ENCODE measurements at places on chromosomes 6 and 20.
A peak's percentile ranks its signal among the peaks of the same experiment; 100 is the strongest.

DNA sequence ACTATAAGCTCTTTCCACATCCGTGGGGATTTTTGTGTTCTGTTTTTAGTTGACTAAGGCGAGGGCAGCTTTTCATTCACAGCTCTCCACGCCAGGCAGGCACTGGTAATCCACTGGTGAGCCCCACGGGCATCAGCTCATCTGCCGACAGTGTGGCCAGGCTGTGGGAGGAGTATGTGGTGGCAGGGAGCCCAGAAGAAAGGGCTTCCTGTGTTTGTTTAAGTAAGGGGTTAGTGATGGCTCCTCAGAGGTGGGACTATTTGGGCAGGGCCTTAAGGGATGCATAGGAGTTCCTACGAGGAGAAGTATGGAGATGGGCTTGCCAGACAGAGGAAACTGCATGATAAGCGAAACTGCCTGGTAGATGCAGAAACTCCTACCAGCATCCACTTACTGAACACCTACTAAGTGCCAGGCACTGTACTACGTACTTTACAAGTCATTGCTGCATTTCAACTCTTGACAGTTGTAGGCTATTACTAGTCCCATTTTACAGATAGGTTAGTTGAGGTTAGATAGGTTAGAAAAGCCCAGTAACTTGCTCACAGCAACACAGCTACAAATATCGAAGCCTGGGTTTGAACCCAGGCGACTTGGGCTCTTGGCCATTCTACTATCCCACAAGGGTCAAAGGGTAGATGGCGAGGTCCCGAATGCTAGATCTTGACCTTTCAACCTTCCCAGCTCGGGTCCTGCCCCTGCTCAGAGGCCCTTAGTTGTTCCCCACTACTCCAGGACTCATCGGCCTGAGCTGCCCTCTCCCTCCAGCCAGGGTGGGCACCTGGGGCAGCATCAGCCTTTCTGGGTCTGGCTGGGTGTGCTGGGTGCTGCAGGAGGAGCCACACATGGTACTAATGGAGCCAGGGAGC is 55.1 kb downstream of the CEBPB start:
- DNase-seq = no peak

- no peak for DNase-seq
These were observed 9.2 kb downstream of the KCNG1 start for GRCh38 chr20:51013577-51014330.

GRCh38 chr6:88124925-88125557 is 41.1 kb downstream of the CNR1 start:
- DNase-seq = no peak

- DNase-seq = no peak
These were observed 67.7 kb downstream of the AK9 start for GRCh38 chr6:109623288-109623687.

DNA sequence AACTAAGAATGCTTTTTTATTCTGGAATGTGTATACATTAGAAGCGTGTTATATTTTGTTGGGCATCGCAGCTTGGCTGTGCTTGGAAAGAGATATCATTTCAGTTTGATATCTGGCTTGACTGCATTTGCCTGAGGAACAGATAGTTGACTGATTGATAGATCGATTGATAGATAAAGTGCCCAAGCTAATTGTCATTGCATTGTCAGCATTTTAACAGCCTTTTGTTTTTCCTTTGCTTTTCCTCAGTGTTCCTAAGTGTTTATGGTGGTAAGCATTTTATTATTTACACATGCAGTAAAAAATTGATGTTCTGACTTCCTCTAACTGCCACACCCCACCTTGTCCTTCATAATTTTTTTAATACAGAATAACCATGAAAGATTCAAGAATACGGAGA is 180.9 kb upstream of the GRIK2 start:
- no peak for DNase-seq

- DNase-seq = no peak
These were observed 22.4 kb upstream of the SLC9A8 start for GRCh38 chr20:49790077-49790798.

DNA sequence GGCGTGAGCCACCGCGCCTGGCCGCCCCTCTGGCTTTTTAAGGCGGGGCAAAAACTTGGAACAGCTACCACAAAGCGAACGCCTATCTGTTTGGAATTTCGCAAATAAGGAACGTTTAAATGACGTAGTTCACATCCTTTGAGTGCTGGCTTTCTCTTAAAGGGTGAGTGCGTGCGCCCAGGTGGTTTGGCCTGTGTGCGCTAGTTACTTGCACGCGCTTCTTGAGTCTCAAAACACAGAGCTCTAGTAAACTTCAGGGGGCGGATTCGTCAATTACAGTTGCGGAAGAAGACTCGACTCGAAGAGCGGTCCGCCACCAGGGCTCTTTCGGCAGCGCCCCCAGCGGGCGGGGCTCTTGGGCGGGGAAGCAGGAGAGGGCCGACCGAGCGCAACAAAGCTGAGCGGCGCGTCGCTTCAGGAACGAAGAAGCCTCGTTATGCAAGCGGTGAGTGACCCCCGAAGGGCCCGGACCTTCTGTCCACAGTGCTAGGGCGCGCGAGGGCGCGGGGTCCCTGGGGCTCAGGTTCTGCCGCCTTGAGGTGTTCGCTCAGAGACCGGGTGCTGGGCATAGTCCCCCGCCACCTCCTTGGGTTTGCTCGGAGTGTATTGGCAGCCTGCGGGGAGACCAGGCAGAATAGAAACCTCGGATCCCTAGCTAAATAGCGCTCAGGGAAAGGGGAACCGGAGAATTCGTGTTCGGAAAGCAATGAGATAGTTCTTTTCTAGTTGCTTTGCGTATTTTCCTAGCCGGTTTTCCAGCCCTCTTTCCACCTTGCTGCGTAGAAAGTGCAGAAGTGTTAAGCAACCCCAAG is at the start of gene SYCP2L:
TSS of gene SYCP2L (plus strand) at position 362 of the 812 bp plus-strand sequence. CDS start at position 437, 75 bp downstream.
- DNase-seq = no peak

- no peak for DNase-seq
These were observed 22.8 kb upstream of the CCN6 start for GRCh38 chr6:112030961-112031660.

DNA sequence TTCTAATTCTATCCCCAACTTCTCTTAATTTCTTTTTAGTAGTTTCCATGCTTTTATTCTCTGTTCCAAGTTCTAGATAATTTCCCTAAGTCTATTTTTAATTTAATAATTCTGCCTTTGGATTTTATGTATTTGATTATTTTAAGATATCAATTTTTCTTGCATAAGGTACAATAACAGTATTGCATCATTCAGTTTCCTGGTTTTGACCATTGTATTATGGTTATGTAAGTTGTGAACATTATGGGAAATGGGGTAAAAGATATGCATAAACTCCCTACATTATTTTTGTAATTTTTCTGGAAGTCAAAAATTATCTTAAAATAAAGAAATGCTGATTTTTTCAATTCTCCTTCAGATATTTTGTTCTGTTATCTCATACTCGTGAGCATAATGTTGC is 21.1 kb upstream of the CENPW start:
- no peak for DNase-seq

DNA sequence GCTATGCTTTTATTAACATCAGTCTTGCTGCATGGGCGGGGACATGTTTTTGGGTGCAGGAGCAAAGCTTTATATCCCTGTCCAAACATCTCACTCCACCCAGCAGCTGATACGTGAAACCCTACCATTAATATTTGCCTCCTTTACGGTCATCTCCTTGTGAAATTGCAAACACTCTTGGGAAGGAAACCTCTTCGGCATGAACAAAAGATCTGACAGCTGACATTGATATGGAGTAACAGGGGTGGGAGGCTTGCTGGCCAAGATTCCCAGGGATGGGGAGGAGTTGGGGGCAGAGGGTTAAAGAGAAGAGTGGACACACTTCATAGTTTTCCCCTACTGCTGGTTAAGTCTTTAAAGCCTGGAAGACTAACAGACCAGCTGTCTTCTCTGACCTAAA is 22.2 kb upstream of the VEGFA start:
- DNase-seq = no peak

- peak; percentile 37 for DNase-seq
These were observed 31.7 kb downstream of the FOXC1 start for GRCh38 chr6:1641343-1641885.

- DNase-seq = peak; percentile 69
These were observed 19.1 kb upstream of the CHMP4B start for GRCh38 chr20:33791959-33792597.

DNA sequence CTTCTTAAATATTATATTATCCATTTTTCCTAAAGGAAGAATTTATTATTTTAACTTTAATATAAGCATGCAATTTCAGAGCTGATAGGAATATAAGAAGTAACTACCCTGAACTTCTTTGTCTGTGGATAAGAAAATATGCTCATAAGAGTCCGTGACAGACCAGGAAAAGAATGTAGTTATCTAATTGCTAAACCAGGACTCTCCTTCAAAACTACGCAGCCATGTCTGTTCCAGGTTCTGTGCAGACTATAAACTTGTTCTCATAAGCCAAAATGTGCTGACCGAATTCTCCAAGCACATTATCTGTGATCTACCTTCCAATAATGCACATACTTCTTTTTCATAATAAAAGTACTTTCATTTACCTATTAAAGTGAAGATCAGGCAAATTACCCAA is 116.5 kb downstream of the TRDN start:
- DNase-seq = no peak

DNA sequence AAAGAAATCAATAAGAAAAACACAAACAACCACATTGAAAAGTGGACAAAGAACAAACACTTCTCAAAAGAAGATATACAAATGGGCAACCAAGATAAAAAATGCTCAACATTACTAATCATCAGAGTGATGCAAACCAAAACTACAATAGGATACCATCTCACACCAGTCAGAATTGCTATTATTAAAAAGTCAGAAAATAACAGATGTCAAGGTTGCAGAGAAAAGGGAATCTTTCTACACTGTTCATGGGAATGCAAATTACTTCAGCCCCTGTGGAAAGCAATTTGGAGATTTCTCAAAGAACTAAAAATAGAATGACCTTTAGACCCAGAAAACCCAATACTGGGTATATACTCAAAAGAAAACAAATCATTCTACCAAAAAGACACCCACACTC is 29.8 kb downstream of the KIF6 start:
- DNase-seq = no peak

GRCh38 chr6:25537349-25538018 is 114.5 kb upstream of the SCGN start:
- DNase-seq = no peak

- DNase-seq = no peak
These were observed 66.4 kb downstream of the MDGA1 start for GRCh38 chr6:37631295-37631694.

DNA sequence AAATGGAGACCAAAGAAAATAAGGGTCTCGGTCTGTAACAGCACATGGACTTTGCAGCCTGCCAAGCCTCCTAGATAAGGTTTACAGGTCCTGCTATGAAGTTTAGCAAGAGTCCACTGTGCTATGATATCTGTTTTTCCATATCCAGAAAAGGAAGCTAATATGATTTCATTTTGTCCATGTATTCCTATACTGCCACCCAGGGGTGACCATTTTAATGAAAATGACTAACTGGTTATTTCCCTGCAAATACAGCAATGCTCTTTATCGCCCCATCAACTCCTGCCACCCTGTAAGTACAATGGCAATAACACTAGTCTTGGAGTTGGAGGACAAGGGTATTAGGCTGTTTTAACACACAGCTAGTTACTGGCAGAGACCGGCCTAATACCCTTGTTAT is 115.2 kb upstream of the GLP1R start:
- DNase-seq = no peak

DNA sequence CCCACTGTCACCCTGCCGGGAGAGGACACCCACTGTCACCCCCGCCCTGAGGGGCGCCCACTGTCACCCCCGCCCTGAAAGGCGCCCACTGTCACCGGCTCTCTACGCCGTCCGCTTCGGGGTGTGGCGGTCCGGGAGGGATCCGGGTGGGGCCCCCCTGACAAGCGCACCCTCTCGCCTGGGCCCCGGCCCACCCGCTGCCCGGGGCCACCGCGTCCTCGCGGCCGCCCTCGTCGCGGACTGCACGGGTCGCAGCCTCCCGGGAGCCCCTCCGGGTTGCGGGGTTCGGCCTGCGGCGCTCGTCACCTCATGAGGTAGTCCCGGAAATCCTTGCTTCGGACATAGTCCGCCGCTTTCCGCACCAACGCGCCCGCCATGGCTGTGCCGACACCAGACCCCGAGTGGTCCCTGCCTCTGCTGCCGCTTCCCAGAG is 224 bp downstream of the MPC1 start:
- DNase-seq = no peak

DNA sequence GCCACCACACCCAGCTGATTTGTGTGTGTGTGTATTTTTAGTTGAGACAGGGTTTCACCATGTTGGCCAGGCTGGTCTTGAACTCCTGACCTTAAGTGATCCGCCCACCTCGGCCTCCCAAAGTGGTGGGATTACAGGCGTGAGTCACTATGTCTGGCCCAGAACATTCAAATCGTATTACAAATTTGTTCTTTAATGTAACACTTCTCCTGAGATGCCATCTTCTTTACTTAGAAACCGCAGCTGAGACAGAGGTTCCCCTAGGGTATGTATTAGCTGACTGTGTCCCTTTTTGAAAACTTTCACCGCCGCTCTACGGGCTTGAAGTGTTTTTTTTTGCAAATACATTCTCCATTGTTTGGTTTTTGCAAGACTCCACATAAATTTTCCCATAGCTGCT is 62.6 kb downstream of the TOX2 start:
- DNase-seq = no peak

DNA sequence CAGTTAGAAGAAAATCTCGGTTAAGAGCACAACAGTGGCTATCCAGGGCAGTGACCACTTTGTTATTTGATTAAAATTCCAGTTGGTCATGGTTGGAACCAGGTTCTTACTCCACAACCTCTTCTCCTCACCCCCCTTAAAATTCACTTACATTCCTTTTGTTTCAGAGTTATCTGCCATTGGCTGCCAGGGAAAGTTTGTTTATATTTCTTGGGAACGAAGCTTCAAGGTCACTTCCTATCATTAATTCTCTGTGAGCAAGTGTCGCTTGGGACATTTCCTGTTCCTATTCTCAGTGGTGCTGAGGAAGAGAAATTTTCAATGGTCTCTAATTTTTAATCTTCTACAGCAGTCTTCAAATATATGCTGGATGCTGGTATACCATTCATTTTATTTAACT is 121.1 kb upstream of the COL21A1 start:
- DNase-seq = no peak

GRCh38 chr6:40948570-40948969 is 90.5 kb downstream of the UNC5CL start:
- no peak for DNase-seq

DNA sequence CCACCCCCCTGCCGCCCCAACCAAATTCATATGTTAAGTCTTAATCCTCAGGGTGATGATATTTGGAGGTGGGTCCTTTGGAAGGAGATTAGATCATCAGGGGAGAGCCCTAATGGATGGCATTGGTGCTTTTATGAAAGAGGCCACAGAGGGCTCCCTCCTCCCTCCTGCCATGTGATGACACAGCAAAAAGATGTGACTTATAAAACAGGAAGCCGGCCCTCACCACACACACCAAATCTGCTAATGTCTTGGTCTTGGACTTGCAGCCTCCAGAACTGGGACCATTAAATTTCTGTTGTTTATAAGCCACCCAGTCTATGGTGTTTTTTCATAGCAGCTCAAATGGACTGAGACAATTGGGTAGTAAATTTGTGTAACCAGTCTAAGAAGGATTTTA is 176.3 kb downstream of the ADGRG6 start:
- DNase-seq = no peak

- DNase-seq = no peak
These were observed 1.9 kb downstream of the TMEM30A start for GRCh38 chr6:75282706-75283105.
